Endothelial cell of umbilical vein (primary cell): ENCODE measurements at places on chromosomes 3 and 15. TPM values are rescaled to one million over a fixed set of nuclear protein-coding genes. Genes with fewer than 3 reads are reported as not detected.
A peak's percentile ranks its signal among the peaks of the same experiment; 100 is the strongest.

GRCh38 chr3:127749787-127750225, 72.5 kb downstream of the MGLL start:
- H3K4me1 ChIP-seq, result peaks cover 26% of the 10 kb centered on the region
- H3K36me3 ChIP-seq, result no peaks in the 10 kb centered on the region
- no peaks in the 10 kb centered on the region for H3K27me3 ChIP-seq
- H3K27ac ChIP-seq, result no peak overlapping the region

DNA sequence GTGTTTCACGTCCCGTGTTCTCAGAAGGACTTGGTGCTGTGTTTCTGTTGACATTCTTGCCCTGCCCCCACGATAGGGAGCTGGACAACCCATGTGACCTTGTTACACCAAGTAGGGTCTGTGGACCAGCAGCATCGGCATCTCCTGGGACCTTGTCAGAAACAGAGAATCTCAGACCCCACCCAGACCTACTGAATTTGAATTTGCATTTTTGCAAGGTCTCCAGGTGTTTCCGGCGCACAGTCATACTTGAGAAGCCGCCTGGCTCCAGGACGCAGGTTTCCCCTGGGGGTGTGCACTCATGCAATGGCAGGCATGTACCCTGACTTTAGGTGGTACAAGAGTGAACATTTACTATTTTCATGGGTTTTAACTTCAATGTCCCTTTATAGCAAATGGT, 117.9 kb downstream of the TLE3 start:
- no peaks in the 10 kb centered on the region for H3K4me1 ChIP-seq
- H3K27me3 ChIP-seq, result no peaks in the 10 kb centered on the region
- H3K4me3 ChIP-seq, result no peak overlapping the region
- no peak overlapping the region for H3K27ac ChIP-seq

GRCh38 chr3:153673853-153674252, 447.3 kb upstream of the ARHGEF26 start:
- H3K36me3 ChIP-seq, result no peaks in the 10 kb centered on the region
- H3K27ac ChIP-seq, result no peak overlapping the region
- no peak overlapping the region for H3K4me3 ChIP-seq
- no peak for DNase-seq
- peaks cover 2% of the 10 kb centered on the region for H3K27me3 ChIP-seq
- H3K4me1 ChIP-seq, result no peaks in the 10 kb centered on the region

- H3K36me3 ChIP-seq, result peaks cover 14% of the 10 kb centered on the region
- no peak overlapping the region for H3K27ac ChIP-seq
- no peaks in the 10 kb centered on the region for H3K4me1 ChIP-seq
- no peak overlapping the region for H3K4me3 ChIP-seq
Observed at GRCh38 chr3:38005076-38006020, 14.8 kb downstream of the VILL start.

DNA sequence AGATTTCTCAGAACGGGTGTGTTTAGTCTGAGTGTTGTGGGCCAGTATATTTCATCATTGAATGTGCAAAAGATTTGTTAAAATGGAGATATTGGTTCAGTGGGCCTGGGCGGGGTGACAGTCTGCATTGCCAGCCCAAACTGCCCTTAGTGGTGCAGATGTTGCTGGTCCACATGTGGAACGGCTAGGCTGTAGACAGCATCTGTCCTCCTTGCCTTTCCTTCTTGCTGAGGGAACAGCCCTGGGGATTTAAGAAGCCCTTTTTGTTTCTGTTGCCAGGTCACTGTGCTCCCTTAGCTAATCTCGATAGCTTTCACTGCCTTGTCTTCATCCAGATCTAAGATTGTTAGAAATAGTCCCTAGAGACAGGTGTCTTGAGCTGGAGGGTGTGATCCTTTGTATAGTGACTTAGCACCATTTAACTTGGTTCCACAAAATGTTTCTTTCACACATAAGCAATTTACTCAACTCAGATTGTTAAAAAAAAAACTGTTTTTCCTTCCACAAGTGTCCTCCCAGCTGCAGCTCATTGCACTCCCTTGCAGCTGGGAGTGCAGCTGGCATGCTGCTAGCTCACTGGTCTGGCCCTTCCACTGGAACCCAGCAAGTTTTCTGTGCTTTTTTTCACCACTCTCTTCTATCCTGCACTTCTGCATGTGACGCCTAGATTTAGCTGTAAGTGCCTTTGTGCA, 37.5 kb downstream of the GAP43 start:
- peaks cover 8% of the 10 kb centered on the region for H3K27me3 ChIP-seq
- no peak for DNase-seq
- H3K4me1 ChIP-seq, result peaks cover 12% of the 10 kb centered on the region
- H3K27ac ChIP-seq, result no peak overlapping the region
- H3K36me3 ChIP-seq, result no peaks in the 10 kb centered on the region

DNA sequence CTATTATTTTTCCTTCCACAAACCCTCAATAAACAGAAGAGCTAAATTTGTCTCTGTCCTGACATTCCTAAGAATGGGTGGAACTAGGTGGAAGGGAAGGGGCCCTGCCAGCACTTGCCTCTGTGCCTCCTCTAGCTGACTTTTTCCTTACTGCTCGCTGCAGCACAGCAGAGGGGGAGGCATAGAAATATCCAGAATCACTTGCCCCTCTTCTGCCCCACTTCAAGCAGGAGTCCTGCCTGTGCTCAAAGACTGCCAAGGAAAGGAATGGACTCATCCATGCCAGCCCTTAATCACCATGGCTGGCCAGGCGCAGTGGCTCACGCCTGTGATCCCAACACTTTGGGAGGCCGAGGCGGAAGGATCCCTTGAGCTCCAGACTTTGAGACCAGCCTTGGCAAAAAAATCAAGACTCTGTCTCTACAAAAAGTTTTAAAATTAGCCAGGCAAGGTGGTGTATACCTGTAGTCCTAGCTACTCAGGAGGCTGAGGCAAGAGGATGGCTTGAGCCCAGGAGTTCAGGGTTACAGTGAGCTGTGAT, 51.8 kb downstream of the ADCY5 start:
- DNase-seq, result no peak
- no peaks in the 10 kb centered on the region for H3K36me3 ChIP-seq
- peaks cover 16% of the 10 kb centered on the region for H3K27me3 ChIP-seq
- H3K27ac ChIP-seq, result no peak overlapping the region
- no peak overlapping the region for H3K4me3 ChIP-seq

- H3K27me3 ChIP-seq, result no peaks in the 10 kb centered on the region
- no peaks in the 10 kb centered on the region for H3K36me3 ChIP-seq
- no peaks in the 10 kb centered on the region for H3K4me1 ChIP-seq
- H3K27ac ChIP-seq, result no peak overlapping the region
Observed at GRCh38 chr3:189613122-189613521, 18.1 kb upstream of the TP63 start.

DNA sequence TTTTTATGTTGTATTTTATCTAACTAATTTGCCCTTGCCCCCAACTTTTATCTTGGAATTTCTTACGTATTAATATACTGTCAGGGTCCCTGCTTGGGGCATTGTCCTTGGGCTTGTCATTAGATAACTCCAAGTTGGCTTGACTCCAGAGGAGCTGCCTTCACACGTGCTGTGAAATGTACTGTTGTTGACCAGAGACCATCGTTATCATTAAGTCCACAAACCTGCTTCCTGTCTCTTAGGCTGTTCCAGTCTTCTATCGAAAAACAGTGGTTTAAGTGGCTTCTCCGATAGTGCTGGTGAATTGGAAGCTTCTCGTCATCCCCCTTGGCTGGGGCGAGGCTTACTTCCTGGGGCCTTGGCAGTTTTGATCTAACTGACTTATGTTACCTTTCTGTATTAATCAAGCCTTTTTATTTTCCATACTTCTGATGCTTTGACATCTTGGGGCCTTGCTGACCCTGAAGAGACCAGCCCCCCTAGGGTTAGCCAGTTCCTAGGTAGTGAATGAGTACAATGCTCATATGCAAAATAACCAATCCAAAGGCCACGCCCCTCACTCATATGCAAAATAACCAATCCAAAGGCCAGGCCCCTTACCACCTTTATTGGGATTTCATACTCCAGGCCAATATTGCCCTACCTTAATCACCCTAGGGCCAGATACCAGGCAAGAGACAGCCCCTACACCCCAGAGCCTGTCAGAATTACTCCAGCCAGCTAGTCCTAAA, 164.5 kb downstream of the IGF1R start:
- H3K36me3 ChIP-seq, result no peaks in the 10 kb centered on the region
- peak overlapping the region; percentile 32 for H3K27ac ChIP-seq
- peaks cover 16% of the 10 kb centered on the region for H3K4me1 ChIP-seq
- peak; percentile 91 for DNase-seq
- H3K4me3 ChIP-seq, result no peak overlapping the region

DNA sequence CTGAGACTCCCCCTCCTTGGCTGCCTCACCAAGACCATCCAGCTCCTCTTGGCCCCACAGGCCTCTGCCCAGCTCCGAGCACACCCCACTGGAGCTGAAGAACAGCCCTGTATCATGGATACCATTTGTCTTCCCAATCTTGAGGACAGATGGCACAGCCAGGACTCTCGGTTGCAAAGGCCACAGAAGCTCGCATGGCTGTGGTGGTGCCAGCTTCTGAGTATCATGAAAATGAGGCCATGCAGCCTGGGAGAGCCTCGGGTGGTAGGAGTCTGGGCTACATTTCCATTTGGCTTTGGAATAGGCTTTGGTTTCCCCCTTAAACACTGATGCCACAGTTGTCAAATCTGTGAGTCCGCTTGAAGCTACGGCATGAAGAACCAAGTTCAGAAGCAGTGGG, 106.6 kb downstream of the SEMA5B start:
- H3K4me1 ChIP-seq, result no peaks in the 10 kb centered on the region
- peaks cover 29% of the 10 kb centered on the region for H3K27me3 ChIP-seq
- no peak for DNase-seq
- no peak overlapping the region for H3K27ac ChIP-seq

DNA sequence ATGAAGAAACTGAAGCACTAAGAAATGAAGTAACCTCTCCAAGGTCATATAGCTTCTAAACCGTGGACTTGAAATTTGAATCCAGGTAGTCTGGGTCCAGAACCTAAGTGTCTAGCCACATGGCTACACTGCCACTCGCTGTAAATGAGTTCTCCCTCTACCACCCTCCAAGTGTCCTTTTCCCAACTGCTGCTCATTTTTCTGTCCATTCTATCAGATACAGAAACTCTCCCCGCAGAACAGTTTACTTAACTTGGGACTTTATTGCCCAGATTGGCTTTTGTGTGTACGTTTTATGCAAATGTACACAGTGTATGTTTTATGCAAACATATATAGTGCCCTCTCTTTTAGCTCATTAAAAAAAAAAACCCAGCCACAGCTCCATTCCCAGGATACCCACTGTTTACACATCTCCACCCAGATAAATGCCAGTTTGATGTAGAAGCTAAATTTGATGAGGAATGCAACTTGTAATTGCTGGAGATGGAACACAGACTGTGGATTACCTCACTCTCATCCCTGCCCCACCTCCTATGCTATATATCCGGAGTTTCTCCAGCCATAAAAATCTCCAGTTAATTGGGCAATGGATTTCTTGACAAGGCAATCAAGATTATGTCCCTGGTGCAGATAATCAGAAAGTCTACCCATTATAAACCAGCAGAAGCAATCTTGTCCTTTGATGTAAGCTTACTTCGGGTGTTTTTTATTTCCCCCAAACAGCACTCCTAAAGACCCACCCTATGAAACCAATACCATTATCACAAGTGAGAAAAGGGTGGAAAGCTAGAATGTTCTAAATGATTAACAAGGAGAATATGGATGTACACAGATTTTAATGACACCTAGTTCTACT, 42.0 kb downstream of the THBS1 start:
- DNase-seq, result no peak
- H3K27me3 ChIP-seq, result no peaks in the 10 kb centered on the region
- H3K4me3 ChIP-seq, result no peak overlapping the region

The MYO9A gene
- total RNA-seq, result 30.3 and 30.6 TPM in 2 replicates

The SRGAP3 gene
- not detected in 2 replicates for total RNA-seq

The PLSCR5 gene
- total RNA-seq, result not detected in 2 replicates
